RWPE2 (cell line): ENCODE measurements at places on chromosomes 12 and 14.

DNA sequence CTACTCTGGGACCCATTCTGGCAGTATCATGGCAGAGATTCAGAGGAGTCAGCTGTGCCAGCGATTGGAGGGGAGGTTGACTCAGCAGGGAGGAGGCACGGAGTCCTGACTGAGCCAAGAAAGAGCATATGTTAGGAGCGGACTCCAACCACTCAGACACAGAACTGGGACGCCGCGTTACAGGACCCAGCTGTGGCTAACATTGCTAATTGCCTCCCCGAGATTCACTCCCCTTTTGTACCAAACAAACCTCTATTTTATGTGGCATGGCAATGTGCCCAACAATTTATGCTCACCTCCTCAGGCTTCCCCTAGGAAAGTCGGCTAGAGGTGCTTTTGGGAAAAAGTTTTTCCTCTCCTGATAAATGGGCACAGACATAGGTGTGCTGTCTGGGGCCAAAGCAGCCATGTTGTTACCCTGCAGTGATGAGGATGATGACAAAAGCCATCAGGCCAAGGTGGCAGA, 15.2 kb upstream of the CLIP1 start:
- no peak for DNase-seq

DNA sequence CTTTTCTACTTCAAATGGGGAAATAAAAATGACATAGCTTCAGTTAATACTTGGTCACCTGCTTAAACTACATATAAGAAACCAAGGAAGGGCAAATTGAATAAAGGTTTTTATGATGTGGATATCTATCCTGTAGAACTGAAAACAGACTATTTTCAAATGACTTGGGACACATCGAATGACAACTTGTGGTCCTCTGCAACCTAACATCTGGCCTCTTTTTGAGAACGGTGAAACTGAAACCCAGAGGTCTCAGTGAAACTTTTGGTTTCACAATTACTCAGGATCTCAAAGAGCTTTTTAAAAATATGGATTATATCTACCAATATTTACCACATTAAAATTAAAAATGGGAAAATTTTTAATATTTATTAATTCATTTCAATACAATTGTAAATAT, 65.2 kb downstream of the PPP2R5E start:
- DNase-seq: no peak

DNA sequence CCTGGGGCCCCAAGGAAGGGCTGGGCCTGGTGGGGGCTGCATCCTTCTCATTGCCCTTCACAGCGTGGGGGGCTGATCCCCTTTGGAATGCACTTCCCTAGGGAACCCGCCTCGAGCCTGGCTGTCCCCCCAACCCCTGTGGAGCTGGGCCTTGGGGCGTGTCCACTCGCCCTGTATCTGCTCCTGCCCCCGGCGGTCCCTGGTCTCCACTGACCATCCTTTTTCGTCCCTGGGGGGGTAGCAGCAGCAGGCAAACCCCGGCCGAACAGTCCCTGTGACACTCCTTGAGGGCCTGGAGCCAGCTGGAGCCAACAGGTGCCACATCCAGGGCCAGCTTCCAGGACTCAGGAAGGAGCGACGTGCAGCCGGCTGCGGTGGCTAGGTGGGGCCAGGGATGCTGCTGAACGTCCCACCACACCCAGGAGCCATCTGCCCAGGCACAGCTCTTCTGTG, 9.4 kb upstream of the GPR132 start:
- peak; percentile 69 for DNase-seq

DNA sequence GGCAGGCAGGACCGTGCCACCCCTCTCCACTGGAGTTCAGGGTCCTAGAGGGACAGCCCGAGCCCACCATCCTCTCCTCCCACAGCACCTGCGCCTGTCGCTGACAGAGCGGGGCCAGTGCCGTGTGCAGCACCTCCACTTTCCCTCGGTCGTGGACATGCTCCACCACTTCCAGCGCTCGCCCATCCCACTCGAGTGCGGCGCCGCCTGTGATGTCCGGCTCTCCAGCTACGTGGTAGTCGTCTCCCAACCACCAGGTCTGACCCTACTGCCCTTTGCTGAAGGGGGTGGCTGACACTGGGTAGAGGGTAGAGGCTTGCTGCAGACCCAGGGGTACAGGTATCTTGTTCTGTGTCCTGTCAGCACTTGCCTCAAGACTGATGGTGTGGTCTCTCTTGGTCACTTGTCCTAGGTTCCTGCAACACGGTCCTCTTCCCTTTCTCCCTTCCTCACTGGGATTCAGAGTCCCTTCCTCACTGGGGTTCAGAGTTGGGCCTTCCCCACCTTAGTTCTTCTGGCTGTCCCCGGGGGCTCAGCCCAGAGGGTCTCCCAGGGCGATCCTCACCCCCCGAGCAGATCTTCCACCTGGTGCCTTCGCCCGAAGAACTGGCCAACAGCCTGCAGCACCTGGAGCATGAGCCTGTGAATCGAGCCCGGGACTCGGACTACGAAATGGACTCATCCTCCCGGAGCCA, 42.0 kb downstream of the SH2B3 start:
- peak; percentile 61 for DNase-seq

DNA sequence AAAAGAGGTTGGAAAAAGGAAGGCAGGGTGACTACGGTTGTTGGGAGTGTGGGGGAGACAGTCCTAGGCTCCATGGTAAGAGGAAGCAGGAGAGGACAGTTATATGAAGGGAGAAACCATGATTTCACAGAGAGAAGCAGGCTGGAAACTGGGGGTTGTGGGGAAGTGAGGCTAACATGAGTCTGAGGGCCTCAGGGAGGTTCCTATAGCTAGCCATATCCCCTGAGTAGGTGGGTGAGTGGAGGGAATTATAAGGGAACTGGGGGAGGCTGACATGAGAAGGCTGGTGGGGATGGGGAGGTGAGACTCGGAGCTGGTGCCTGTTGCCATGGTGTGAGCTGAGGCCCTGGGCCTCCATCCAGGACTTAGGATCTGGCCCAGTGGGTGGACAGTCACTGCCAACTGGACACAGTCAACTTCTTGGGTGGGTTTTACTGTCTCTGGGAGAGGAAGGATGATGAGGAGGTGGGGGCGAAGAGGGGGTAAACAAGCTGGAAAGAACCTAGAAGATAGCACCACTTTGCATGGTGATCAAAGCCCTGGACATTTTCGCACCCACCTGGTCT, 1.4 kb downstream of the RNASE13 start:
- no peak for DNase-seq

- DNase-seq: no peak
Observed at GRCh38 chr12:2198005-2198501, 145.3 kb downstream of the CACNA1C start.

- DNase-seq: no peak
Observed at GRCh38 chr14:91719839-91720238, 12.0 kb downstream of the CATSPERB start.

DNA sequence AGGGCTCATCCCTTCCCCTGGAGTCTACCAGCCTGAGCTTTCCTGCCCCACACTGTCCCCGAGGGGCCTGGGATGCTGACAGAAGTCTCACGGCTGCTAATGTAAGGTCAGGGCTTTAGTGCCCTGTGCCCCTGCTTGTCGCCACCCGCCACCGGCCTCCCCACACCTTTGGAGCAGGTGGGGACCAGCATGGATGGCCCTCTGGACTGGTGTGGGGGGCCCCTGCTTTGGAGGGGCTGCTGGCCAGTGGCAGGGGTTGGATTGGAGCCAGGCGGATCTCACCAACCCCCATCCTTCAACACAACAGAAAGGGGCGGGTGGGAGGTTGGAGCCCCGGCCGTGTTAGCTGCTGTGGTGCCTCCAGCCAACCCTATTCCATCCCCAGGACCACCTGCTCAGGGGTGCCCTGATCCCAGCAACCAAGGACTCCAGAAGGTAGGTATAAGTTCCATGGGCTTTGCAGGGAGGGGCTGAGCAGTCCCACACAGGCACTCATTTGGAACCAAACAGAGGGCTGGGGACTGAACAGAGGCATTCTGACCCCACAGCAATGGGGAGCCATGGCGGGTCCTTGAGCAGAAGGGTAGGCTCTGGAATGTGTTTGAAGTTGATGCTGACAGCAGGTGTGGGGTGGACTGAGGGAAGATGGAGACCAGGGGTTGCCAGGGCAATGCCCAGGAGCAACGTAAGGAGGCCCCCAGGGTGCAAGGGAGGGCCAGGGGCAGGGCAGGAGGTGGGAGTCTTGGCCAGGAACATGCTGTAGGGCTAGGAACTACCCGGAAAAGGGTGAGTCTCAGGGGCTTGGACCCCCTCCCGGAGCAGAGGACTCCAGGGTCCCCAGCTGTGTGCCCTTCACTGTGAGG, 145.1 kb upstream of the C14orf180 start:
- DNase-seq: no peak

GRCh38 chr14:92198804-92199203, 77.0 kb downstream of the CPSF2 start:
- DNase-seq: no peak

DNA sequence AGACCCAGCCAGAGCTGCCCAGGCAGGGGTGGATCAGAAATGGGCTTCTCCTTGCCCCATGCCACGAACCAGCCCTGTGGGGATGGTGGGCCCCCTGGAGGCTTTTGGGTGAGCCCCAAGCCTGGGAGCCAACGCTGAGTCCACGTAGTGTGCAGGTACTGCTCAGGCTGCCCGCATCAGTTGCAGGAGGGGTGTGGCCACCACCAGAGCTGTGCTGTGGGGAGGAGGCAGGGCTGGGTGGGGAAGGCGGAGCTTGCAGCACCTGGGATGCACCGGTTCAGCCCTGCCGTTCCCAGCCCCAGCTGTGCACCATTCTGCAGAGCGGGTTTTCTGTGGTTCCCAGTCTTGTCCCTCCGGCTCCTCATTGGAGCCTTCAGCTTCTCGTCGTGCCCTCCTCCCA, 36.3 kb downstream of the IL31 start:
- no peak for DNase-seq

GRCh38 chr12:12519354-12519998, 43.2 kb downstream of the DUSP16 start:
- DNase-seq: no peak

DNA sequence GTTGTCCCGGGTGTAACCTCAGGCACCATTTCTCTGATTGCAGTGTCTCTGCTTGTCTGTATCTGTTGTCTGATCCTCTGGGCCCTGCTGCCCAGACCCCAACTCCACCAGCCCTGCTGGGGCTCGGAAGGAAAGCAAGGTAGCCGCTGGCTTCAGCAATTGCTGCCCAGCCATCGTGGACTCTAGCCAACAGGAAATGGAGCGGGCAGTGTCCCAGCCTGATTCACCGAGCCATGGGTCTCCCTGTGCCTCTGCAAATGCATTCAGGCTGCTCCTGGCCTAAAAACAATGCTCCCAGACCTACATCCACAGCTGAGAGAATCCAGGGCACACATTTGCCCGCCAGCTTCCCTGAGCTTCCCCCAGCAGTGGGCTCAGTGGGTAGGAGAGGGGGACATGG, 9.2 kb downstream of the TUNAR start:
- peak; percentile 49 for DNase-seq

DNA sequence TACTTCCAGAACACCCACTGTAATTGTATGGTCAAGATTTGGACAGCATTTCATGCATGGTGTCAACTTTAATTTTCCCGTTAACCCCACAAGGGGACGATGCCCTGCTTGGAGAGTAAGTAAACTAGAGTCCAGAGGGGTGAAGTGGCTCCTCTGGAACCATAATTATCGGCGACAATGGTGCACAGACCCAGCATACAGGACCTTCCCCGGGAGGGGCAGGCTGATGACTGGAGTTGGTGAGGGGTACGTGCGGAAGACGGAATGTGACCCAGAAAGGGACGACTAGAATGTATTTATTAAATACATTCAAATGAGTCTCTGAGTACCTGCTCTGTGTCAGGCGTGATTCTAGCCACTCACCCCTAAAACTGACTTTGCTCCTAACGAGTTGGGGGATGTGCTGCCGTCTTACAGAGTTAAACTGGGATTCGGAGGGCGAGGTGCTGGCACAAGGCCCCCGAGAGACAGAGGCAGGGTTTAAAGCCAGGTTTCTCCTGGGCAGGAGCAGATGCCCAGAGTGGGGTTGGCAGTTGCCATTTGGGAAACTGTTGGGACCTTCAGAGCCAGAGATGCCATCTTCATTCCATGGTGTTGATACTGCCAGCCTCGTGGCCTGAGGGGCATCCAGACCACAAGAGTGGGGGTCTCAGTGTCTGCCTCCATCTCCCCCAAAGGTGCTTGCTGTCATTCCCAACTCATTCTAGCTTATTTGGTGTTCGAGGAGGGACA, 10.9 kb downstream of the RTL1 start:
- DNase-seq: no peak

GRCh38 chr14:64845878-64846277, 33.8 kb downstream of the SPTB start:
- no peak for DNase-seq

DNA sequence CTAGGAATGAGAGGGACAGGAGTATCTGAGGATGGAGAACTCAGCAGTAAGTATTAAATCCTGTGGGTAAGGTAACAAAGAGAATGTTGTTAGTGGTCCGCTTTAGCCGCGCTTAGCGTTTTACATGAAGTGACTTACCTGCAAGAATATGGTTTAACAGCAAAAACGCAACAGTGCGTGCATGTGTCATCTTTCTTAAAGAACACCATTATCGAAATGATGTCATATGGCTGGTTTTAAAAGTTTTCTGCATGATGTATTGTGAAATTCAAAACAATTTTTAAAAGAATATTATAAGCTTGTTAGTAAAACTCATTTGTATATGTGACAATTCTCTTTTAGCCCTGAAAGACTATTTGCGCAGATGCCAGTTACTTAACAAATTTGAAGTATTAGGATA, 1.7 kb downstream of the LEMD3 start:
- no peak for DNase-seq

DNA sequence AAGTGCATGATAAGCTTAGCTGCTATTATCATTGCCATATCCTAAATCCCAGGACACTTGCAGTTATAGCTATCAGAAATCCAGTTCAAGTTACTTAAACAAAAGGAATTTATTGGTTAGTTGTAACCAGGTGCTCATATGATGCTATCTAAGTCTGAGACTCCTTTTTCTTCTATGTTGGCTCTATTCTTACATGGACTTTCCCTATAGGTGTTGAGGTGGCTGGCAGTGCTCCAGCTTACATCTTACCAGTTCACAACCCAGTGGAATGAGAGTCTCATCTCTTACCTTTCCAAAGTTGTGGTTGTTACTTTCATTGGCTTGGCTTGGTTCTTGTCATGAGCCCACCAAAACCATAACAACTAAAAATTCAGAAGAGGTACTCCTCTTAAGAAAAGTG, 94.6 kb downstream of the DACT1 start:
- no peak for DNase-seq

- DNase-seq: no peak
Observed at GRCh38 chr12:13471471-13471870, 274.9 kb downstream of the EMP1 start.

DNA sequence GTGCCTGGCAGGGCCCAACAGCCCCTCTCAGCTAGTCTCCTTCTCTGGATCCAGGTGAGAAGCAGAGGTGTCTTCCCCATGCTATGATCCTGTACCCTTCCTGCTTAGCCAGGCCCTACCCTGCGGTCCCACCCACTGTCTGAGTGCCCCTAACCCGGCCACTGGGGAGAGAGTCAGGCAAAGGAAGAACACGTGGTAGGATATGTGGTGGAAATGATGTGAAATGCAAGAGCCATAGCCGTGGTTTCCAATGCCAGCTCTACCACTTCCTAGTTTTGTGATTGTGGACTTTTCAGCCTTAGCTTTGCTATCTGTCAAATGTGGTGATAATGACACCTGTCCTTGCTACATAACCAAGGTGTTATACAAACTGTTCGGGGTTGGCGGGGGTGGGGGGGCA, 15.8 kb downstream of the KRT2 start:
- no peak for DNase-seq
